H54 (cell line): ENCODE measurements at places on chromosomes 11 and 22.
A peak's percentile ranks its signal among the peaks of the same experiment; 100 is the strongest.

DNA sequence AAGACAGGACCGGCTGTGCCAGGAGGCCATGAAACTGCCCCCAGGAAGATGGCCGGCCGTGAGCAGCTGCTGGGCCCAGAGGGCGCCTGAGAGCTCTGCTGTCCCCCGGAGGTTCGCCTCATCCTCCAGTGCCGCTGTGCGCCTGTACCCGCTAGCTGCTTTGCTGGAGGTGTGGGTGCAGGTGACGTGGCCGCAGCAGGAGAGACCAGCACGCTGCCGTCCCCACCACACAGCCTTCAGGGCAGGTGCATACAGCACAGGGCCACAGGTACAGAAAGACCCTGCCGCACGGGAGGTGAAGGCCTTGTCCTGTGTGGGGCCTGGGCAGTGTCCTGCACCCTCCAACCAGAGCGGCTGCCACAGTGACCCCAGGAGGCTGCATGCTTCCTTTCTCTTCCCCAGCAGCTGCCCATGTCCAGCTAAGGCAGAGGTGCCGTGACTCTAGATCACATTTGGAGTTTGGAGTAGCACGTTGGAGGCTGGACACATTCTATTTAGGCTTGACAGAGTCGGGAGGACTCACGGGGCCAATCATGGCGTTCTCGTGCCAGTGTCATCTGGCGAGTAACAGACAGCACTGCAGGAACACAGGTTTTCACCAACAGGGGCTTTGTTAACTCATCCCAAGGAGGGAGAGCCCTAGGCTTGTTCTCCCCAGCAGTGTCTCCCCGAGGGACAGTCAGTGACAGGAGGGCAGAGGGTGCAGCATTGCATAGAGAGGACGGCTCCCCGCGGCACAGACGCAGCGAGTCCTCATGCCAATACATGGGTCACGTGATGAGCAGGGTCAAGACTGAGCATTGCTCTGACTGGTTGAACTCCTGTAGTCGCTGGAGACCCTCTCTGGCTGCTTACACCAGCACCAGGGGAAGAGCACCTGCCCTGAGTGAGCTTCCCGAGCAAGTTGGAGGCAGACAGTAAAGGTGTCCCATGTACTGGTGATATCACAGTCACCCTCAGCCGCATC, 18.7 kb upstream of the PANX2 start:
- no peak for DNase-seq

DNA sequence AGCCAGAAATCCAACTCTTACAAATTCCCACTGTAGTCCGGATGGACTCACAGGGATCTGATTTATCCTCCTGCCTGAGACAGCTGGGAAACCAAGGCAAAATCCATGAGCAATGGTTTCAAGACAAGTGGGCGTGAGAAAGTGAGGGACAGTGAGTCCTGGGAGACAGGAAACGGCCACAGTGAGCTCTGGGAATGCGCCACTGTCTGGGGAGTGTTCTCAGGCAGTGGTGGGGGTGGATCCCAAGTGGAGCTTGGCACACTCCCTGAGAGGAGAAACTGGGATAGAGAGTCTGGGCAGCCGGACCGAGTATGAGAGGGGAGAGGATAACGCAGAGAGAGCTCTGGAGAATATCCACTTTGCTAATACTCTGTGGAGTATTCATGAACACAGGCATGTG, 9.8 kb downstream of the IL17REL start:
- DNase-seq: no peak

GRCh38 chr11:85884581-85885021, 29.4 kb downstream of the CCDC83 start:
- no peak for DNase-seq

GRCh38 chr11:9003573-9004182, at the start of gene NRIP3:
NRIP3 (minus strand) TSS chr11:9004001; CDS start chr11:9003935, 66 bp downstream.
- DNase-seq: no peak

DNA sequence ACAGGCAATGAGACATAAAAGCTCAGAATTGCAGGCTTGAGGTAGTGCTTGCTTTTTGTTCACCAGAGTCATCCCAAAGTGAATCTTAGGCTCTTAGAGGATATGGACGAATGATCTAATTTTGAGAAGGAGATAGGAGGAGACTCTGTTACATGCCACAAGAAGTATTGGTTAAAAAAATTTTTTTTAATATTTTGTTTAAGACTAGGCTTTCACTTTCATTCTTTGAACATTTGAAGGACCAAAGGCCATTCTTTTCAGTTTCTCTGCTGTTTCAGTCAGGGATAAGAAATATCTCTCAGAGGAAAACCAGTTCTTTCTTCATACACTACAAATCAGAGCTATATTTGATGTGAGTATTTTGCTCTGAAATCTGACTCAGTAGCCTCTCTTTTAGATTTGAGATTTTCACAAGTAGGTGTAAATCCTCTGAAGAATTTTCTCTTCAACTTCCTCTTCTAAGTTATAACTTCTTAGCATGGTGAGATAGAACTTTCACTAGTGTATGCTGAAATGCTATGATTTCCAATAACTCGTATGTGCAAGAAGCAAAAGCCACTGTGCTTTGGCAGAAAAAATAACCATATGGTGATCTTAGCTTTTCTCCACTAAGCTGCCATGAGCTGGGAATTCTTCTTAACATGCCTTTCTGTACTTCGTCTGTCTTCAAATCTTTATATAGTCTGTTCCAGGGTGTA, 24.1 kb upstream of the FAM181B start:
- no peak for DNase-seq

- no peak for DNase-seq
Measured at GRCh38 chr22:44145544-44145943, 35.2 kb upstream of the PARVG start.

DNA sequence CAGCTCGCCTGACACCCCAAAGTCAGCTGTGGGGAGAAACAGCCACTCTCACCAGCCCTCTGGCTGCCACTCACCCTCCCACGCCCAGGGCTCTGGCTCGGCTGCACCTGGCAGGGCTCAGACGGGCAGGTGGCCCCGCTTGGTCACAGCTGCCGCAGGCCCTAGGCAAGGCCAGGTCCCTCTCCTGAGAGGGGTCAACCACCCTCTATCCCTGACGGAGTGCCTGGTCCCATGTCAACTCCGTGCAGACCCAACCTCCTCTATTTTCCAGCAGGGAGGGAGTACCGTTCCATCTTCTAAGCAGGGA, 1.9 kb downstream of the MAP4K2 start:
- DNase-seq: no peak

DNA sequence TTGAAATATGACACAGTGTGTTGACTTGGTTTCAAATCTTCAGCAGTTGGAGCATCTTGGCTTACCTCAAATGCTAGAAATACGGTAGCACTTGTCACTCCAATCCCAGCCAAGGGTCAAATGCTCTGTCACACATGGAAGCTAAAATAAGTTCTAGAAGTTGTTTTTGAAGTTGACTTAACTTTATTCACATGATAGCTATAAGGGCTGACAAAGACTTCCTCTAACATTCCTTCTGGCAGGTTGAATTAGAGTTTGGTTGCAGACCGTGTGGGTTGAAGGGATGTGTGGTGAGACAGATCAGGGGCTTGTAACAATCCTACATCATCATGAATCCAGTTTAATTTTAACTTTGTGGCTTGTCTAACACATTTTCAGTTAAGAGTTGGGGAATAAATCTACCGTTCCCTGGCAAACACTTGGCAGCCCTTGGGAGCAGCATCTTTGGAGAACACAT, 4.6 kb downstream of the SLN start:
- DNase-seq: no peak

DNA sequence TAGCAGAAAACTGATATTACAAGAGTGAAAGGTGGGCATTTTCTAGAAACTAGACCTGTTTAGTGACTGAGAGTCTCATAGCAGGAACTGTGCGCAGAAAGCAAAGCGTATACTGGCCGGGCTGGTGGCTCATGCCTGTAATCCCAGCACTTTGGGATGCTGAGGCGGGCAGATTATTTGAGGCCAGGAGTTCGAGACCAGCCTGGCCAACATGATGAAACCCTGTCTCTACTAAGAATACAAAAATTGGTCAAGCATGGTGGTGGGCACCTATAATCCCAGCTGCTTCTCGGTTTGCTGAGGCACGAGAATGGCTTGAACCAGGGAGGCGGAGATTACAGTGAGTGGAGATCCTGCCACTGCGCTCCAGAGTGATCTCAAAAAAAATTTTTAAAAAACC, 1.8 kb upstream of the NUP98 start:
- DNase-seq: no peak

DNA sequence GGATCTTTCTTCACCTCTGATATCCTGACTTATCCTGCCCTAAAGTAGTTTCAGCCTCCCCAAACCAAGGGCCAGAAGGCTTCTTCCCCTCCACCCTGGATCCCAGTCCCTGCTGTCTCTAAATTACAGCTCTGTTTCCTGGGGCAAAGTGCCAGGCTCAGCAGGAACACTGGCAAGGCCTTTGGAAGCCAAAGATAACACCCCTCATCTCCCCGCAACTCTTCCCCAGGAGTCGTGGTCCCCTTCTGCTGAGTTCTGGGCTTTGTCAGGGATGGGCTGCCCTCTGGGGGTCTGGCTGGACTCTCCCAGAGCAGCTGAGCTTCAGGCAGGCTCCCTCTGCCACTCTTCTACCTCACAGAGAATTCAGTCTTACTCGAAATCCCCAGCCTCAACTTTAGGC, 53.8 kb upstream of the AMPD3 start:
- DNase-seq: no peak

DNA sequence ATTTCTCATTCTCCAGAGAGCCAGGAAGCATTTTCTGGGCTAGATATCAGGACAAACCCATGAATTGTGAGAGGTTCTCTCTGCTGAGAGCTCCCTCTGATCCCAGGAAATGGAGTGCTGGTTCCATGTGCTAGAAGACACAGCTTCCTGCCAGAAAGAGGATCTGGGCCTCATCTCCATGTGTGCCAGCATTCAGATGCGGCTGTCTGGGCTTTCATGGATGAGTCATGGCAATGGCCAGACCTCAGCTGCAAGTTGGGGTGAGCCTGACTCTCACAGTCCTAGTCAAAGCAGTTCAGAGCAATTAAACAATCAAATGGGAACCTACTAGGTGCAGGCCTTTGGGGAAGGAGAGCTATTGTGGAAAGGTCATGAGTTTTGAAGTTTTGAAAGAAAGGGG, 82.3 kb upstream of the EED start:
- DNase-seq: peak; percentile 56

GRCh38 chr11:371051-371450, 1.8 kb downstream of the B4GALNT4 start:
- no peak for DNase-seq

- DNase-seq: no peak
Measured at GRCh38 chr11:80144897-80145594, 704.2 kb upstream of the TENM4 start.

GRCh38 chr11:111938687-111939160, 1.6 kb downstream of the DIXDC1 start:
- DNase-seq: no peak

DNA sequence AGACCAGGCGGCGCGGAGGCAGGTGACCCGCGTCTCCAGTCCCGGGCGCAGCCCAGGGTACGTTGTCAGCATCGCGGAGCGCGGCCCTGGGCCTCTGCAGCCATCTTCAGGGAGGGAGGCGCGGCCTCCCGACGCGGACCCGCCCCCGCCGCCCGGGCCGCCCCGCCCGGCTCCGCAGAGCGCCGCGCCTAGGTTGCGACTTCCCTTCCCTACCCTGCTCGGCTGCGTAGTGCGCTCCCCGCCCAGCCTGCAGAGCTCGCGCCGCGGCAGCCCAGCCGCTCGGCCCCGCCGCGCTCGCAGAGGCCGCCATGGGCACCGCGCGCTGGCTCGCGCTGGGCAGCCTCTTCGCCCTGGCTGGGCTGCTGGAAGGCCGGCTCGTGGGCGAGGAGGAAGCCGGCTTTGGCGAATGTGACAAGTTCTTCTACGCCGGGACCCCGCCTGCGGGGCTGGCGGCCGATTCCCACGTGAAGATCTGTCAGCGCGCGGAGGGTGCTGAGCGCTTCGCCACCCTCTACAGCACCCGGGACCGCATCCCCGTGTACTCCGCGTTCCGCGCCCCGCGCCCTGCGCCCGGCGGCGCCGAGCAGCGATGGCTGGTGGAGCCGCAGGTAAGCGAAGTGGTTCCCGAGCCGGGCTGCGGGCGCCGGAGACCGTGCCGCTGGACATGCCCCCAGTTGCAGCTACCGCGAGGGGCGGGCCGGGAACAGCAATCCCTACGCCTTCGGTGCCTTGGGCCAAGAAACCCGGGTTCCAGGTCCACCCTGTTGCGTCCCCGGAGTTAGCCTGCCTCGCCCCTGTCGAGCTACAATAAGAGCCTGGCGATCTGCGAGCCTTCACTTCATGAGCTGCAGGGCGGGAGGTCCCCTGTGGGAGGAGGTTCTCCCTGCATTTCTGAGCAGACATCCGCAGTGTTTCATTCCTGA, at the start of gene ENDOD1:
TSS of gene ENDOD1 (plus strand) at position 227 of the 923 bp plus-strand sequence. CDS start at position 309, 82 bp downstream.
- DNase-seq: peak; percentile 62

- DNase-seq: peak; percentile 44
Measured at GRCh38 chr11:77287615-77288273, 13.7 kb downstream of the GDPD4 start.

- DNase-seq: no peak
Measured at GRCh38 chr22:23278883-23279675, 98.8 kb downstream of the BCR start.

- no peak for DNase-seq
Measured at GRCh38 chr22:44246615-44247326, 66.0 kb downstream of the SHISAL1 start.

DNA sequence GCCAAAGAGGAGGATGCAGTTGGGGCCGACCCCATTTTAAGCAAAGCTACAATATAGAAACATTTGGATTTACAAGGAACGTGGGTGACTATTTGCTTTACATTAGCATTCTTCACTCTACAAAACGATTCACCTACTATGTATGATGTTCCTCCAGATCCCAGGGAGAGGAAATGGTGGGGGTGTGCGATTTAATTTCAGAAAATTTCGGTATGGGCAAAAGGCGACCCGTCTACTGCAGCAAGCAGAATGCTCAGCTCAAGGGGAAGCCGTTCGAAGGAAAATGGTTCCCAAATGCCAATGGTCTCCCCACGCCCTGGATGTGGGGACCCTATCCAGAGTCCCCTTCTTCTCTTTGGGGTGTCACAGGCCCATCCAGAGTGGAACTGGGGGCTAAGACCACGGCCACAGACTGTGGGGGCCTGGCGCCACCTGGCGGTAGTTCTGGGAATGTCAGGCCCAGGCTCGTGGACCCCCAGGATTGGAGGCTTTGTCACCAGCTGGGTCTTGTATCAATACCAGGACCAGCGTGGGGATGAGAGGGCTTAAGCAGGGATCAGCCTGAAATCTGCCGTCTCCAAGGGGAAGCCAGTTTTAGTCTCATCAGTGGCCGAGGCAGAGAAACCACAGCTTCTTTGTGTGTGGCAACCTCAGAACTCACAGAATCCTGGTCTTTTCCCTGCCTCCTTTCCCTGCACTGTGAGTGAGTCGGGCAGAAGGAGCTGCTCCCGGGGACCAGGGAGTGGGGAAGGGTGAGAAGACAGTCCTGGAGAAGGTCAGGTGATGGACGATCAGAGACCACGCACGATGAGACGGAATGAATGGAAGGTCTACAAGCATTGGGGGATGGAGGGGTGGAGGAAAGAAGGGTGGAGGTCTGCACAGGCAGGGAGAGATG, 8.4 kb downstream of the LRRC10B start:
- peak; percentile 78 for DNase-seq

- DNase-seq: no peak
Measured at GRCh38 chr11:126874831-126875230, 125.7 kb downstream of the KIRREL3 start.

GRCh38 chr11:127632976-127633680, 632.6 kb upstream of the KIRREL3 start:
- no peak for DNase-seq

- DNase-seq: no peak
Measured at GRCh38 chr22:23212061-23213021, 32.0 kb downstream of the BCR start.
